ENCODE measurements at places on chromosomes 3 and 15.

DNA sequence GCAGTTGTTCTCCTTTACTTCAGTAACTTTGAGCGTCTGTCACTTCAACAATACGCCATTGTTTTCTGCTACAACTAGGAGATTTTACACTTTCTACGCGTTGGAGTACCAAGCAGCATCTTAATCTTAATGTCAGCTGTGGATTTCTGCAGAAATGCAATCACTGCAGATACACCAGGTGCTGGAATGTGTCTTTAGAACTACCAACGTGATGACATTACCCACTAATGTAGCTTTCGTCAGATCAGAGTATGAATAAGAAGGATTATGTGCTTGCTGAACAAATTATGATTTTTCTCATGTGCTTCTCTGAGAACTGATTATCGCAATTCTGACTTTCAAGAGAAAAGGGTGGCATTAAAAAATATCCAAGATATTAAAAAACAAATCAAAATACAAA lies 77.5 kb upstream of the CNTN3 start:
- DNase-seq = no peak

DNA sequence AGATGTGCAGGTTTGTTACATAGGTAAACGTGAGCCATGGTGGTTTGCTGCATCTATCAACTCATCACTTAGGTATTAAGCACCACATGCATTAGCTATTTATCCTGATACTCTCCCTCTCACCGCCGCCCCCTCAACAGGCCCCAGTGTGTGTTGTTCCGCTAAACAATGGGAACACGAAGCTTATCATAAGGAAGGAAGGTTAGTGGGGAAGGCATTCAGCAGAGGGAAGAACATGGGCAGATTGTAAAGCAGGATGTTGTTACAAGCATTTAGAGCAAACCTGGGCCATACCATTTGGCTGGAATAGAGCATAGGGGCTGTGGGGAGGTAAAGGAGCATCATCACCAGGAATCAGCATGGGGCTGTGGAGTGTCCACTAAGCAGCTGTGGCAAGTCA lies 111.8 kb downstream of the SSR3 start:
- no peak for DNase-seq

GRCh38 chr15:69653846-69654245 lies 201.2 kb downstream of the RPLP1 start:
- DNase-seq = no peak

- no peak for DNase-seq
Measured at GRCh38 chr3:10162185-10162584, 2.5 kb upstream of the IRAK2 start.

DNA sequence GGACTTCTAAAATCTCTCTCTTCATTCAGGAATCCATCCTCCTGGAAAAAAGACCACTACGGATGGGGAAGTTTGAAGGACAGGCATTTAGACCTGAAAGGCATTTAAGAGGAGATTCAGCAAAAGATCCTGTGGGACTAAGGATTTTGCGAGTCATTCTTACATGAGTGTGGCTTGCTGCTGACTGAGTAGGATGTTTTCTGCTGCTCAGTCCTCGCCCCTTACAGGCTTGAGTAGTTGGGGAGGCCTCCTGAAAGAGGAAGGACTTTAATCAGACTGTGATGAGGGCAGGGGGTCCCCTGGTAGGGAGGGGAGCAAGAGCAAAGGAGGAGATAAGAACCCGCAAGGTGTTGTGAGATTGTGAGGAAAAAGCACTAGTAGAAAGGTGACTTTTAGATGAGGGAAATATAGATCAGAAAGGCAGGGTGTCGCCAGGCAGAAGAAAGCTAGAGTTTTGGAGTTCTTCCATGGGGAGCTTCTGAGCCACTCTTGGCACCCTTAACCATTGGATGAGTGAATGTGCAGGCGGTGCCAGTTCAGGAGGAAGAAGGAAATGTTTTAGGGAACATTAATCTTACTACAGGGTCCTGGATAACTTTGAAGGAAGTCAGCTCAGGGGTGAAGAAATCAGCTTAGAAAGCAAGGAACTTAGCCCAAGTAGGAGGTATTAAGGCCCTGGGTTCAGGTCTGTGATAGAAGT lies 171.1 kb downstream of the RORA start:
- no peak for DNase-seq

GRCh38 chr15:98674336-98674735 lies 26.0 kb downstream of the IGF1R start:
- DNase-seq = no peak

GRCh38 chr3:195253923-195254432 lies 17.0 kb downstream of the XXYLT1 start:
- no peak for DNase-seq

DNA sequence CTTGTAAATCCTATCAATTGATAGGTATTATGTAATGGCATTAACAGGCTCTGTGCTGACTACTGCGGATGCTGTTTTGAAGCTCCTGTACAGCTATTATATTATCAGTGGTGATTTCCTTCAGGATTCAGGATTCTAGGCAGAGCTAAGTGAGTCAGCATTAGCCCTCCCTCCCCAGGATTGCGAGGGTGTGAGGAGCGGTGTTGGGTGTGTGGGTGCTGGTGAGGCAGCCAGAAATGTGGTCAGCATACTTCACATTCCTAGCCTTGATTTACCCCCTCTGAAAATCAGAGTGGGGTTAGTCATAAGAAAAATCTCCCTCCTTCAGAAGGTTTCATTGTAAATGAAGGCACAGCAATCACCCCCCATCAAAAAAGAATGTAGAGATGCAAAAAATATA lies 72.5 kb downstream of the SNTN start:
- DNase-seq = no peak

DNA sequence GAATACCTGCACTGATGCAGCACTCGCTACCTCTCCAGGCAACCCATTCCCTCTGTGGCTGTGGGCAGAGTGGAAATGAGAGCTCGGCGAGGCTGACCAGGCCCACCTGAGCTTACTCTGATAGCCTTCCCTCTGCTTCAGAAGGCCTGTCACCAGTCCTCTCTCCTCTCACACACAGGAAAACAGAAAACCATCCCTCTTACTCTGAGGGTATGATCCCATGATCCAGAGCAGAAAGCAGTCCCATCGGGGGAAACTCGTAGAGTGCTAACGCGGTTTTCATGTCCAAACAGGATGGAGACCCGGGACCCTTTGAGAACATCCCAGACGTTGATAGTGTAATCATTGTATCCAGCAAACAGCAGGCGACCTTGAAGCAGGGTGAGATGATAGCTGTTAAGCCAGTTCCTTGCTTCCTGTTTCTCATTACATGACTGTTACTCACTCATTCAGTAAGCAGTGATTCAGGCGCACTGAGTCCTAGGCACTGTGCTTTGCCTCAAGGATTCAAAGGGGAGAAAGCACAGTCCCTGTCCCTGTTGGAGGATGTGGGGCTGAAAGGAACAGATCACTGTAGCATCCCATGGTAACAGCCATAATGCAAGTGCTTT lies 11.8 kb upstream of the BCL2L10 start:
- DNase-seq = no peak

DNA sequence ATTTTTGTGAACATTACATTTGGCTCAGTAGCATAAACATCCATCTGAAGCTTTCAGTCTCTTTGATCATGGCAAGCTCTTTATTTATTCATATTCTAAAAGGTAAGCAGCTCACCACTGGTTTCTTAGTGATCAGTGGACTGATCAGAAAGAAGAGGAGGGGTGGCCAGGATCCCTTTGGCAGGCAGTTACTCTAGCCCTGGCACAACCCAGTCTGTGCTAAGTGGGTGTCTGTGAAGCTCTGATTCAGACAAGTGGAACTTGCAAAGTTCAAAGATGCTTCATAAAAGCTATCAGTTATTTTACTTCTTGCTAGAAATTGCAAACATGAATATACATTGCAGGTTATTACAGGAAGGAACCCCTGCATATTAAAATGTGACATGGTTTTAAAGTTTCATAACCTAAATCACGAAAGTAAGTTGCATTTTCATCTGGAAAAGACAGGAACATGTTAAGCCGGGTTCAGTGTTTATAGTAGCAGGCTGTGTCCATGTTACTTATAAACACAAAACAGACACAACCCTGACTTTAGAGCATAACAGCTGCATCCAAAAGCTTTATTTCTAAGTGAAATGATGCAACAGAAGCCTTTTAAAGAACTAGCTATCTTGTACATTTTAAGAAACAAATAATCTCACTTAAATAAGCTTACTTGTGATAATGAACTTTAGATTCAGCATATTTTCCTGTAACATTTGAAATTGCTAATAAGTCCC lies 785.3 kb downstream of the MCTP2 start:
- DNase-seq = no peak

GRCh38 chr3:53780171-53780570 lies 66.0 kb downstream of the CHDH start:
- DNase-seq = no peak

DNA sequence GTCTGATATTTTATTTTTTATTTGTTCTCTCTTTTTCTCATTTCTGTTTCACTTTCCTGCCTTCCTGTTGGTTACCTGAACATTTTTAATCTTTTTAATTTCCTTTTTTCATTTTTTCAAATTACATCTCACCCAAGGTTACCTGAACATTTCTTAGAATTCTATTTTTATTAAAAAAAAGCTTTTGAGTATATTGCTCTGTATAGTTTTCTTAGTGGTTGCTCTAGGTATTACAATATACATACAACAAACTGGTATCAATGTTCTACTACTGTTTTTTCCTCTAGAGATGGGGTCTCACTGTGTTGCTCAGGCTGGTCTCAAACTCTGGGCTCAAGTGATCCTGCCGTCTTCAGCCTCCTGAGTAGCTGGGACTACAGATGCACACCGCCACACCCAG lies 79.4 kb downstream of the DHX30 start:
- no peak for DNase-seq

GRCh38 chr3:93855401-93855800 lies 118.3 kb downstream of the PROS1 start:
- no peak for DNase-seq

DNA sequence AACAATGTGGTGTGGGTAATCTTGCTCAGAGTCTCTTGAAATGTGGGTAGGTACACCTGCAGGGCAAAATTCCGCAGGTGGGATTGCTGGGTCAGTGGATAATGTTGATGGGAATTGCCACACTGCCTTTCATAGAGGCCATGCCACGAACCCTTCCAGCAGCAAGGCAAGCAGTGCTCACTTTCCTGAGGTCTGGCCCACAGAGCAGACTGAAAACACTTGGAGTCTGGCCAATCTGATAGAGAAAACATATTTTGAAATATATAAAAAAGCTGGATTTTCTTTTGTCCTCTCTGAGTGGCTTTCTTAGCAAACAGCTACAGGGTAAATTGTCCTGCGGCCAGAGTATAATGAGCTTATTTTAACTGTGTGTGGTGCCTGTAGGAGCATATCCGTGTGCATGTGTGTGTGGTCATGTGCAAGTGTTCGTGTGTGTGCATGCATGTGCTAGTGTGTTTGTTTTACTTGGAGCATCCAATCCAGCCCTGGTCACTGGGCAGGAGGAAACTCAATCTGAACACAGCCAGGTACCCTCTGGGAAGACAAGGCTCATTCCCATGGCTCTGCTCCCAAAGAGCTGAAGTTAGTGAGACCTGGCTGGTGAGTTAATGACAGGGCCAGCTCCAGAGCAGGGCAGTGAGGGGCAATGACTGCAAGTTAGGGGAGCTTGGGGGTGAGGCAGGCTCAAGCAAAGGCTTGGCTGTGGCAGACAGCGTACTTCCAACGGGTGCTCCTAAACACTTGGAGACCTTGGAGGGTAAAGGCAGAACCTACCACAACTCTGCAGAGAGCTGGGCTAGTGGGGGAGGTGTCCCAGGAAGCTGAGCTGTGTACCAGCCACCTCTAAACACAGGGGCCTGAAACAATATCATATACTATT lies 91.3 kb downstream of the PLXNA1 start:
- no peak for DNase-seq

DNA sequence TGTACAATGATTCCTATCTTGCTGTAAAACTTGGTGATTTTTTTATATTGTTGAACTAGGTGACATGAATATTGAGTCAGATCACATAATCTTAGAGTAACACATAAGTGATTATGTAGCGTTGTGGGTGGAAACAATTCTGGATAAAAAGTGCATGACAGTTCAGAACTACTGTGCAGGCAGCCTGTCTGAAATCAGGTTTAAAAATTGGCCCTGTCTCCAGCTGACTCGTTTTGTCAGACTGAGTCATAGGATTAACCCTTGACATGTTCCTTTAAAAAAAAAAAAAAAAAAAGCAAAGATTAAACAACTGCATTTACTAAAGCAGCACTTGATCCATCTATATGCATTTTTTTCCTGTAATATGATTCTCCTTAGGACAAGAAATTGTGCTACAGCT lies 160.0 kb upstream of the CGNL1 start:
- no peak for DNase-seq

DNA sequence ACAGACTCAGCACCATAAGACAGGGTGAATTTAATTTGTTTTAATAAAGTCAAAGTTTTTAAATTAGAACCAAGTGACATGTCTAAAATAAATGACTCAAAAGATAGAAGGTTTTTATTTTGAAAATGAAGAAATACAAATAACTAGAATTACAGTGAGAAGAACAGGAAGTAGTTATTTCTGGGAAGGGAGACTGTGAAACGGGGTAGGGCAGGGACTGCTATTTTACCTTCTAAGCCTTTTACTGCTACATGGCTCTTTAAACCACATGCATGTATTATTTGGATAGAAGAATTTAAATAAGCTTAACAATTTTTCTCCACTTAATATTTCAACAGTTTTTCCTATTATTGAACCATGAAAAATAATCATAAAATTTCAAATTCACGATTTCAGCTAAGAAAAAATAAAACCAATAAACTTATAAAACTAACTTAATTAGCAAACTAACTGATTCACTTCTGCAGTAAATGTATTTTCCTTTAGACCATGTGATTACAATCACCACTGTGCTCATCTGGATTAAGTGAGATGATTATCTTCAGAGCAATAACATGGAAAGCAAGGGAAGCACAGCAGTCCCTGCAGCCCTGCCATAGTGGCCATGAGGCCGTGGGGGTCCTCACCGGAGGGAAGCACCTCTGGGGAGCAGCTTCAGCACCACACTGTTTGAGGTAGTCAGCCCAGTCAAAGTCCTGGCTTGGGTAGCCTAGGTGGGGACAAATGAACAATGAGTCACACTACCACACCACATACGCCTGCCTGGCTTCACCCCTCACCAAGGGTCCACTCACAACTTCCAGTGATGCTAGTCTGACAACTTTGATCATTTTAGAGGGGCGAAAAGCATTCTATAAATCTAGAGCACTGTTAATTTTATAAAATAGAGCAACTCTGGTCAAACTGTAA lies 28.3 kb upstream of the STIMATE start:
- no peak for DNase-seq

- DNase-seq = no peak
Measured at GRCh38 chr15:77980098-77980497, 97.4 kb downstream of the TBC1D2B start.

DNA sequence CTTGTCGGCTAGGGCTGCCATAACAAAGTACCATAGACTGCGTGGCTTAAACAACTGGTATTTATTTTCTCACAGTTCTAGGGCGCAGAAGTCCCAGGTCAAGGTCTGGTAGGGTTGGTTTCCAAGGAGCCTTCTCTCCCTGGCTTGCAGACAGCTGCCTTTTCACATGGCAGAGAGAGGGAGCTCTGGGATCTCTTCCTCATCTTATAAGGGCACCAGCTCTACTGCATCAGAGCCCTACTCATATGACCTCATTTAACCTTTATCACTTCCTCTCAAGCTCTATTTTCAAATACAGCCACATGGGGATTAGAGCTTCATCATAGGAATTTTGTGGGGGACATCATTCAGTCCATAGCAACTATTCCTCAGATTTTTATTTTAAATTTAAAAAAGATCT lies 17.6 kb upstream of the PAQR9 start:
- no peak for DNase-seq

GRCh38 chr3:83076041-83076440 lies 1314.6 kb upstream of the GBE1 start:
- no peak for DNase-seq

GRCh38 chr3:72768006-72768441 lies 80.2 kb downstream of the SHQ1 start:
- no peak for DNase-seq

All from activated naive CD8-positive, alpha-beta T cell treated with anti-CD3 and anti-CD28 coated beads, Interleukin-2, amount 50 U/mL, for 24 hours (primary cell).